Activated CD8-positive, alpha-beta T cell treated with anti-CD3 and anti-CD28 coated beads, Interleukin-2, amount 10 ng/mL, durations not matched to agents 7 days and 5 days (primary cell): ENCODE measurements at places on chromosomes 12 and 14. TPM values are rescaled to one million over a fixed set of nuclear protein-coding genes. Genes with fewer than 3 reads are reported as not detected.

Gene REM2
- total RNA-seq: 0.61 TPM

Gene TNS2
- total RNA-seq: 1.4 TPM

Gene TAS2R42
- not detected for total RNA-seq

Gene LRFN5
- total RNA-seq: not detected

DNA sequence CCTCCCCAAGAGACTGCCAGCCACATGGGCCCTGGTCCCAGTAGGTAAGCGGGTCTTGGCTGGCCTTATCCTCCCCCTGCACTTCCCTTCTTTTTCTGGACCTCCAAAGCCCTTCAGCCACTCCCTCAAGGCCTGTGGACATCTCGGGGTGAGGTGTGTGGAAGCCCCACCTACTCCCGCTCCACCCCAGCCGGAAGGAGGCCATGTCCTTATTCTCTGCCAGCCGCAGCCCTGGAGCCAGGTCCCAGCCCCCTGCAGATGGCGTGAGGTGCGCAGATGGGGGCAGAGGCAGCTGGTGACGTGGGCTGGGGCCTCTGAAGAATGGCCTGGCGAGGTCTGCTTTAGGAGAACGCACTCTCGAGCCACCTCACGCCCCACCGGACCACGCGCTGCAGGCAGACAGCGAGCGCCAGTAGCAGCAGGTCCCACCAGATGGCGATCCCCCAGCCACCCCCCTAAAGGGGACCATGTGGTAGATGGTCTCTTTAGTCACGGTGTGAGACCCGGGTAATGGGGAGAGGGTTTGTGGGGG lies 167.1 kb downstream of the TSPAN9 start:
- DNase-seq: no peak
- H3K36me3 ChIP-seq: no peaks in the 10 kb centered on the region
- H3K4me1 ChIP-seq: peaks cover 7% of the 10 kb centered on the region
- peaks cover 6% of the 10 kb centered on the region for H3K27me3 ChIP-seq
- no peak overlapping the region for H3K4me3 ChIP-seq

DNA sequence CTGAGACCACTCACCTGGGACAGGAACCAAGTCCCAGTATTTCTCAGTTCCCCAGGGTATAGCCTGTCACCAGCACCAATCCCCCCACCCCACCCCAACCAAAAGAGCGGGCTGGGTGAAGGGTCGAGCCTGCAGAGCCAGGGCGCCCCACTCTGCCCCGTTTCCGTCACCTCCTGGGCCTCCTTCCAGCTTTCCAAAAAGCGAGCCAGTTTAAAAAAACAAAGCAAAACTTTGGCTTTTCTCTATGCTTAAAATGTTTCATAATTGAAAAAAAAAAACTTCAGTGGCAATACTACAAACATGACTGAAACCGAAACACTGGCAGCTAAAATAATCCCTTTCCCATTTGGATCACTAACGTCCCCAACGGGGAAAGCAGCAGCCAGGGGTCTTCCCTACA lies 7.5 kb downstream of the CAMKK2 start:
- H3K27ac ChIP-seq: no peak overlapping the region
- DNase-seq: no peak
- H3K36me3 ChIP-seq: peaks cover 20% of the 10 kb centered on the region
- H3K4me1 ChIP-seq: peaks cover 27% of the 10 kb centered on the region
- H3K4me3 ChIP-seq: no peak overlapping the region

DNA sequence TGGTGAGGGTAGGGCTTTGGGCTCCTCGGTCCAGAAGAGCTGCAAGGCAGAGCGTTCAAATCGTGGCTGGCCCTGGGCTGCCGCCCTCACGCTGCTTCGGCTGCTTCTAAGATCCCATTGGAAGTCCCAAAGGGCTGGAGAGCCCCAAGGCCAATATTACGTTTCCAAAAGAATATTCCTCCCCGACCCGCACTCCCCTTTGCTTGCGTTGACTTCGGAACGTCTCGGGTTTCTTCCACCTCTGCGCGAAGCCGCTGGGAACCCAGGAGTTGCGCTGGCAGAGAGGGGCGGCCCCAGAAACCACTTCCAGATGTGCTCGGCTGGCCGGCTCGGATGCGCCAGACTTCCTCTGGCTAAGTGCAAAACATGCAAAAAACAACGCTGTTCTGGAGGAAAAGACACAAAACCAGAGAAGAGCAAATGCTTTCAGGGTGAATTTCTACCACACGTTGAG lies at the start of gene GLT8D2:
TSS of gene GLT8D2 (minus strand) at position 285 of the 454 bp plus-strand sequence. CDS start 30,539 bp downstream, outside the sequence.
- H3K27ac ChIP-seq: no peak within 1 kb of the TSS
- peaks cover 15% of the 10 kb centered on the region for H3K4me1 ChIP-seq
- peak within 1 kb of the TSS; percentile 6 for H3K4me3 ChIP-seq
- H3K36me3 ChIP-seq: no peaks in the 10 kb centered on the region

GRCh38 chr14:65044596-65044959 lies 57.7 kb downstream of the MAX start:
- peak overlapping the region; percentile 37 for H3K27ac ChIP-seq
- H3K4me3 ChIP-seq: no peak overlapping the region
- peaks cover 28% of the 10 kb centered on the region for H3K4me1 ChIP-seq
- no peaks in the 10 kb centered on the region for H3K27me3 ChIP-seq
- peaks cover 39% of the 10 kb centered on the region for H3K36me3 ChIP-seq
- peak; percentile 29 for DNase-seq

GRCh38 chr12:123410041-123410412 lies 26.1 kb downstream of the KMT5A start:
- H3K4me1 ChIP-seq: peaks cover 2% of the 10 kb centered on the region
- no peak overlapping the region for H3K27ac ChIP-seq
- H3K36me3 ChIP-seq: peaks cover 22% of the 10 kb centered on the region
- DNase-seq: no peak
- no peaks in the 10 kb centered on the region for H3K27me3 ChIP-seq

GRCh38 chr14:45144658-45145057 lies 8.9 kb downstream of the FANCM start:
- DNase-seq: no peak
- peaks cover 35% of the 10 kb centered on the region for H3K36me3 ChIP-seq
- no peaks in the 10 kb centered on the region for H3K27me3 ChIP-seq
- H3K27ac ChIP-seq: no peak overlapping the region
- peaks cover 16% of the 10 kb centered on the region for H3K4me1 ChIP-seq

DNA sequence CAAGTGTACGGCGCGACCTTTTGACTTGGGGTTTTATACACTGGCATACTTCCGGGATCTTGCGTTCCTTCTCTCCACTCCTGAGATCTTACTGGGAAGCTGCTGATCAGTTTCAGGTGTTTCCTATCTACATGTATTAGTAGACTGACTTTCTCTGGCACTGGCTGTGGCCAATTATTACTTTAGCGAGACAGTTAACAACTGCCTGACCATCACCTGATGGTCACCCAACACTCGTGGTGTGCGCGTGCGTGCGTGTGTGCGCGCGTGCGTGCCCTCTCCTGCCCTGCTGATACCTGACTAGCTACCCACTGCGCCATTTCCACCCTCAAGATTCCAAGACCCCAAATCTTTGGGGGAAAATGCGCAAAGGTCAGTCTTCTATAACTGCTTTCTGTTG lies 249.9 kb downstream of the AEBP2 start:
- H3K36me3 ChIP-seq: peaks cover 6% of the 10 kb centered on the region
- no peaks in the 10 kb centered on the region for H3K27me3 ChIP-seq
- H3K4me3 ChIP-seq: no peak overlapping the region
- no peak overlapping the region for H3K27ac ChIP-seq
- no peaks in the 10 kb centered on the region for H3K4me1 ChIP-seq
- DNase-seq: no peak

DNA sequence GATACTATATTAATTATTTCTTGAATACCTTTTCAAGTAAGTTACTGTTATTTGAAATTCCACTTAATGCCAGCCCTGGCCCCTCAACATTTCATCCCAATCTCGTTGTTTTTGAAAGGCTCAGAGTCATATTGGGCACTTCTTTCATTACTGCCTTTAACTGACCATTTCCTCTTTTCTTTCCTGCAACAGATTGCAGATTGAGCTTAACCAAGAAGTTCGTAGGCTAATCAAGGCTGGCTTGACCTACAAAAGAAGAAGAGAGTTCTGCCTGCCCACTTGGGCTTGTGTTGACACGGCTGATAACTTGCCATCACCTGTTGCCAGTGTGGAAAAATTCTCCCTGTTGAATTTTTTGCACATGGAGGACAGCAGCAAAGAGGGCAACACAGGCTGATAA lies 91.0 kb downstream of the FLRT2 start:
- H3K27me3 ChIP-seq: no peaks in the 10 kb centered on the region
- H3K36me3 ChIP-seq: no peaks in the 10 kb centered on the region
- no peak overlapping the region for H3K27ac ChIP-seq
- no peak overlapping the region for H3K4me3 ChIP-seq

- DNase-seq: no peak
- H3K27me3 ChIP-seq: no peaks in the 10 kb centered on the region
- H3K4me3 ChIP-seq: no peak overlapping the region
These were observed 853.7 kb downstream of the GALC start for GRCh38 chr14:87139299-87139698.

- no peaks in the 10 kb centered on the region for H3K36me3 ChIP-seq
- H3K4me1 ChIP-seq: no peaks in the 10 kb centered on the region
- no peak overlapping the region for H3K27ac ChIP-seq
- H3K4me3 ChIP-seq: no peak overlapping the region
- DNase-seq: no peak
These were observed 115.1 kb upstream of the PCED1B start for GRCh38 chr12:46963977-46964971.

- H3K4me1 ChIP-seq: no peaks in the 10 kb centered on the region
- DNase-seq: no peak
- H3K27ac ChIP-seq: no peak overlapping the region
These were observed 281.9 kb downstream of the CACNA1C start for GRCh38 chr12:2334689-2335088.

- no peak overlapping the region for H3K27ac ChIP-seq
- H3K36me3 ChIP-seq: no peaks in the 10 kb centered on the region
- no peak for DNase-seq
- H3K27me3 ChIP-seq: peaks cover 34% of the 10 kb centered on the region
- H3K4me1 ChIP-seq: no peaks in the 10 kb centered on the region
These were observed 2.7 kb upstream of the MYF5 start for GRCh38 chr12:80714055-80714454.

GRCh38 chr12:10645910-10646309 lies 27.9 kb downstream of the STYK1 start:
- no peak overlapping the region for H3K27ac ChIP-seq
- no peaks in the 10 kb centered on the region for H3K4me1 ChIP-seq
- peaks cover 2% of the 10 kb centered on the region for H3K27me3 ChIP-seq
- H3K4me3 ChIP-seq: no peak overlapping the region
- DNase-seq: no peak
- peaks cover 30% of the 10 kb centered on the region for H3K36me3 ChIP-seq

DNA sequence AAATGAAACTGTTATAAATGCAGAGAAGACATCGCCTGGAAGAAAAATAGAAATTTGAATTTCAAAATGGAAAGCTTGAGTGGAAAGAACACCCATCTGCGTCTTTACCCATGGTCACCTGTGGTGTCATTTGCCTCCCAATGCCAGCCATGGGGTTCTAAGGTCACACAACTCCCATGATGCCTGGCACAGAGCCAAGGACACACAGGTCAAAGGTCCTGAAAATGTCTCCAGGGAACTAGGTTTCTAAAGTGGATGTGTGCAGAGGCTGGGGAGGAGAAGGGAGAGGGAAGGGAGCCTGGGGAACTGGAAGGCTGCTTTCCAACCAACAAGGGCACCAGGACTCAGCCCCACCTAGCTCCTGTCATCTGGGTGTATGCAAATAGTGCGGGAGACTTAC lies 724.0 kb upstream of the TMEM132C start:
- no peak overlapping the region for H3K27ac ChIP-seq
- H3K4me3 ChIP-seq: no peak overlapping the region
- H3K27me3 ChIP-seq: no peaks in the 10 kb centered on the region
- H3K36me3 ChIP-seq: no peaks in the 10 kb centered on the region
- no peaks in the 10 kb centered on the region for H3K4me1 ChIP-seq
- DNase-seq: no peak
